ENCODE measurements at places on chromosomes 2 and 18. TPM values are rescaled to one million over a fixed set of nuclear protein-coding genes. Genes with fewer than 3 reads are reported as not detected.

REG1B gene
- not detected for total RNA-seq

NEU2 gene
- total RNA-seq = not detected

HNRNPA3 gene
- total RNA-seq = 32.2 TPM

GPN1 gene
- 29.0 TPM for total RNA-seq

C2orf78 gene
- total RNA-seq = not detected

HOXD4 gene
- not detected for total RNA-seq

UGT1A10 gene
- total RNA-seq = not detected

CCDC85A gene
- total RNA-seq = 2.8 TPM

YPEL5 gene
- 219 TPM for total RNA-seq

DOK6 gene
- total RNA-seq = 0.45 TPM

CRYGC gene
- not detected for total RNA-seq

ALPP gene
- not detected for total RNA-seq

SLC23A3 gene
- 2.5 TPM for total RNA-seq

ACTR1B gene
- total RNA-seq = 77.3 TPM

PDK1 gene
- total RNA-seq = 32.8 TPM

Data from smooth muscle cell of the coronary artery (primary cell).